ENCODE measurements at places on chromosomes 11 and 22.
A peak's percentile ranks its signal among the peaks of the same experiment; 100 is the strongest.

- DNase-seq, result no peak
These were observed 83.3 kb upstream of the ALKBH3 start for GRCh38 chr11:43797337-43797736.

DNA sequence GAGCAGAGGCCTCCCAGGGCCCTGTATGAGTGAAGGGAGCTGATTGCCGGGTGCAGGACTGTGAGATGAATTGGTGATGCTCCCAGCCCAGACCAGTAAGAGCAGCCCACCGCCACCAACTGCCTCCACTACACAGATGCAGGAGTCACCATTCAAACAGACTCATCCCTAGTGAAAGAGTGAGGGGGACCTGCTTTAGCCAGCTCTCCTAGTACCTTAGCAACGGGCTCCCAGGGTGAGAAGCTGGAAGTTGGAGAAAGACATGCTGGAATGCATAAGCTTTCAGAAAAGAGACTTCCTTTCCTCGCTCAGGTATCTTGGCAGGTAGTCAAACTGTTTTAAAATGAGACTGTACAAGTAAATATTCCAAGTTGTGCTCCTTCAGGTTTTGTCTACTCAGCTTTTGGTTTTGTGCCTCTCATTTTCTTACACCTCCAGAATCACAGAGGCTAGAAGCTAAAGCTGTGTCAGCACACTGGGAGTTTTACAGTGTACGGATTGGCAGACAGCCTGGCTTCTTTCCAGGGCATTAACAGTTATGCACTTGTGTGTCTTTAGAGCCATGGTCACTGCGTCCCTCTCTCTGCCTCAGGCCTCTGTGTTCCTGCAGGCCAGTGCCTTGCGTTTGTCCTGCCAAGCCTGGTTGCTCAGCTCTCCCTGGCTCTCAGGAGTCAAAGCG lies 146.2 kb downstream of the ATXN10 start:
- no peak for DNase-seq

DNA sequence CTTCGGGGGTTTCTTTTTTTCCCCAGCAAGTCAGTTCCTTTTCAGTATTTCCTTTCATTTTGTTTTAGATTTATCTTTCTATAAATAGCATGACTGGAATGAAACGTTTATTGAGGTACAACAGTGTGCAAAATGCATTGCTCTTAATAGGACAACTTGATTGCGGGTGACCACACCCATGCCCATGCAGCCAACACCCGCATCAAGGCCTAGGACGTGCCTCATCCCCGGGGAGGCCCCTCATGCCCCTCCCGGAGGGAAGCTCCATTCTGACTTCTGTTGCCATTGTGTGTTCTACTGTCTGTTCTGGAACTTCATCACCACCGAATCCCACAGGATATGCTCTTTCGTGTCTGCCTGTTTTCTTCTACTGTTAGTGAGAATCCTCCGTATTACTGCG lies 82.2 kb downstream of the RPS6KA4 start:
- no peak for DNase-seq

GRCh38 chr11:131942878-131943277 lies 572.5 kb downstream of the NTM start:
- no peak for DNase-seq

GRCh38 chr11:80815752-80816453 lies 1375.1 kb upstream of the TENM4 start:
- DNase-seq, result no peak

GRCh38 chr11:47378010-47378835 lies at the start of gene SPI1:
Gene SPI1 (minus strand): TSS chr11:47378547. CDS start chr11:47378353, 194 bp downstream.
- no peak for DNase-seq

- DNase-seq, result no peak
These were observed 234.1 kb downstream of the KIRREL3 start for GRCh38 chr11:126766440-126766839.

GRCh38 chr11:30786256-30787110 lies 200.3 kb upstream of the MPPED2 start:
- no peak for DNase-seq

DNA sequence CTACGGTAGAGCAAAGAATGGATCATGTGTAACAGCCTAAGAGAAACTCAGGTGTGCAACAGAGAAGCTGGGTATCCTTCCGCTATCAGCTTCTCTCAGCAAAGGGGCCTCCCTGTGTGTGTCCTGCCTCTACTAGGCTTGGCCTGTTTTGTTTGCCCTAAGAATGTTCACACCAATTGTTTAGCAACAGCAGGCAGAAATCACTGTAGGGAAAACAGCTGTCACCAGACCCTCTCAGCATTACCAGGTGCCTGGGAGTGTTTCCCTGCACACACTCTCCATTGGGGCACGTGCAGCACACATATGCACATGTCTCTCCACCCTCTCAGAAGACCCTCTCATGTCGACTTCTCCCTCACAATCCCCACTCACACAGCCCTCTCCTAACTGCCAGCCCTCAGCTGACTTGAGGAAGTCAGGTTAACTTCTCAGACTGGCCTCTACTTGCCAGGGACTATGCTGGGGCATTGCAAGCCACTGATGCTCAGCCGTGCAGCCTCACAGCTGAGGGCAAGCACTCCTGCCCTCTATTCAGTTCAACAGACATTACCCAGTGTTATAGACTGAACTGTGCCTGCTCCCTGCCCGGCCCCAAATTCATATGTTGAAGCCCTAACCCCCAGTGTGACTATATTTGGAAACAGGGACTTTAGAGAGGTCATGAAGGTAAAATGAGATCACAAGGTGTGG lies 97.6 kb downstream of the TRIM29 start:
- no peak for DNase-seq

- no peak for DNase-seq
These were observed 1.1 kb downstream of the CAVIN3 start for GRCh38 chr11:6319001-6319703.

DNA sequence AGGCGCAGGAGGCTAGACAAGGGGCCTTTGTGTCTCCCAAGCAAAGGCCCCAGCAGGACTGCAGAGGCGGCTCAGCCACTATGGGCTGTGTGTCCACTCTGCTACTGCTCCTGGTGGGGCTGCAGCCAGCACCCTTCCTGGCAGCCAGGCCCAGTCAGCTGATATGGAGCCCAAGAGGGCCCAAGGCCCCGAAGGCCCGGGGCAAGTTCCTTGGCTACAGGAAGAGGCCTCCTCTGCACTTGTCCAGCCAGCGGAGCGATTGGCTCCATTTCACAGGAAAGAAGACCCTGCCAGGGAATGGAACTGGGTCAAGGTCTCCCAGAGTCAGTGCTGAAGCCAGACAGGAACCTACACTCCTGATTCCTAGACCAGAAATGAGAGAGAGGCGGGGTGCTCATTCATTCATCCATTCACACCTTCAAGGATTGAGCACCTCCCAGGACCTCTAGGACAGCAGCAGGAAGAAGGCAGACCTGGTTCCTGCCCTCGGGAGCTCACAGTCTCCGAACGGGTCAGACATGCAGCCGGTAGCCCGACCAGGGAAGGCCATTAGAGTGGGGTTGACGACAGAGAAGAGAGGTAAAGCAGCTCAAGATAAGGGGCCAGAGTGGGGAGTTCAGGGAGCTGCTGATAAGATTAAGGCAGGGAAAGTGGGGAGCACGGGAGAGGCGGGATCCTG lies 811 bp upstream of the P2RY2 start:
- no peak for DNase-seq

DNA sequence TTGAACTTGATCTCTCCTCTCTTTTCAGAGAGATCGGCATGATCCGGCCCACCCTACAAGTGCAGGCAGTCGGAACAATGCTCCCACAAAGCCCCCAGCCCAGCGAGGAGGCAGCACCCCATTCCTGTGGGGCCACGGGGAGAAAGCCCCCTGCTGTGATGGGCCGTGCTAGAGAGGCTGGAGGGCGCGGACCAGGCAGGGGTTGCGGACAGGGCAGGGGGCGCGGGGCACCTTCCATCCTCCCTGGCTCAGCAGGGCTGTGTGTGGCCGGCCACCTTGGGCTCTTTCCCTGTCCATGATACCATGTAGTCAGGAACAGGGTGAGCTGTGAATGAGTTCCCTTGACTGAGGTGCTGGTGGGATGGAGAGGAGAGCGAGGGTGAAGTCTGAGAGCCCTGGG lies 379.8 kb downstream of the BRD1 start:
- DNase-seq, result no peak

DNA sequence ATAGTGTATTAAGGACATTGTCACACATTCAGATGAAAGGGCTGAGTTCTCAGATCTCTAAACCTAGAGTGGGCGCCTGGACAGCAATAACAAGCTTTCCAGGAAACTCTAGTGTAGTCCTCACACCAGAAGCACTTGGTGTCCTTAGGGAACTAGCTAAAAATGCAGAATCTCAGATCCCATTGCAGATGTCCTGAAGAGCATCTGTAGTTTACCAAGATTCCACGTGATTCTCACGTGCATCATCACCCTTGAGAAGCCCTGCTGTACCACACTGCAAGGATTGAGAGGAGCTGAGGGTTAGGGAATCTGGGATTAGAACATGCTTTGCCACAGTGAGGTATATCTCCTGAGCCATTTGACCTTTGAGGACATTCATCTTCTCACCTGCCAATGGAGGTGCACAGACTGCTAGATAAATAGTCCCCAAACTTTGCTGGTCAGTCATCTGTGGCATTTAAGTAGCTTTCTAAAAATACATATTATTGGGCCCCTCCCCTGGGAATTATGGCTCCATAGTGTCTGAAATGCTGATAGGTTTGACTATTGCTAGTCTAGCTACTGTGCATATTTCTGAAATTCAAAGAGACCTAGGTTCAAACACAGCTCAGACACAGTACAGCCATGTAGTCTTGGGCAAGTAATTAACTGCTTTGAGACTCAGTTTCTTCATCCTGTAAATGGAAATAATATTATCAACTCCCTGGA lies 1068.9 kb downstream of the OPCML start:
- DNase-seq, result no peak

GRCh38 chr11:25065746-25066145 lies 568.9 kb downstream of the LUZP2 start:
- no peak for DNase-seq

DNA sequence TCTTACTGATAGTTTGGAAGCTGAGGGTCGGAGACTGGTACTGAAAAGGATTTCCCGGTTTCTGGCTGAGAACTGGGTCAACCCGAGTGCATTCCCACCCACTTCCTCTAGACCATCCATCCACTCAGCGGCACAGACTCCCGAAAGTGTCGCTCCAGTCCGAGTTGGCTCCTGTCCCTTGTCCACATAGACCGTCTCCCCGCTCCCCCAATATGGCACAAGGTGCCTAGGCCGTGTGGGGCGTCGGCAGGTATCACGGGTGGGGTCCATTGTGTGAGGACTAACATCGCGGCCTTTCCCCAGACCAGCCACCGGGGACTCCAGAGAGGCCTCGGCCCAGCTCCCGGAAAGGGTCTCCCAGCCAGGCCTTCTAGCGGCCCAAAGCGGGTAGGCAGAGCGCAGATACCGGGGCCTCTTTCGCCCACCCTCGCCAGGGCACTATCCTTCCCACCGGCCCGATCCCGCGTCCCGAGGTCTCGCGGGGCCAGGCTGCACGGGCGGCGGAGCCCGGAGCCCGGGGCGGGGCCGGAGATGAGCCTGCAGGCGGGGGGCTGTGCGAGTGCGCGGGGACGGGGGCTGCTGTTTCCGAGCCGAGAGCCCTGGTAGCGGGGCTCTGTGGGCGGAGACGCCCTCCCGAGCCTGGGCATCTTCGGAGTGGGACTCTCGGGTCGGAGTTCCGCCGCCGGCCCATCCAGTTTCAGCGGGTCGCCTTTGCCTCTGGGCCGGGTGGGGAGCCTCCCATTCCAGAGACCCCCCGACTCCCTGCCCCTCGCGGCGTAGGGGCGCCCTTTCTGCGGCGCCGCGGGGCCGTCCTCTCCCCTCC lies 21.1 kb downstream of the SERPINH1 start:
- peak; percentile 66 for DNase-seq

GRCh38 chr11:19895776-19896175 lies 183.1 kb downstream of the NAV2 start:
- no peak for DNase-seq

DNA sequence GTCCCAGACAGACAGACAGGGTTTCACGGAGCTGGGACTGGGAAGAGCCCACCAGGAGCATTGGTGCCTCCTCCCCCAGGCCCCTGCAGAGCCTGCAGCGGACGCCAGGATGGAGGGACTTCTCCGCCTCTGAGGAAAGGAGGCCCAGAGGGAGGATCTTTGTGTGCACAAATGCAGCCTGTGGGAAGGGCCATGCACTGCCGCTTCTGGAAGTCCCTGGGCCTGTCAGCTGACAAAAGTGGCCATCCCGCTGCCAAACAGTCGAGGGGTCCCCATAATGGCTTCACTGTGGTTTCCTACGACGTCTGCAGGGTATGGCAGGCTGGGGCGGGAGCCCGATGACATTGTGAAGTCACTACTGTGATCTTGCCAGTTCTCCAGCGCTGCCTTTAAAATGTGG lies 73.8 kb downstream of the TP53I11 start:
- no peak for DNase-seq

DNA sequence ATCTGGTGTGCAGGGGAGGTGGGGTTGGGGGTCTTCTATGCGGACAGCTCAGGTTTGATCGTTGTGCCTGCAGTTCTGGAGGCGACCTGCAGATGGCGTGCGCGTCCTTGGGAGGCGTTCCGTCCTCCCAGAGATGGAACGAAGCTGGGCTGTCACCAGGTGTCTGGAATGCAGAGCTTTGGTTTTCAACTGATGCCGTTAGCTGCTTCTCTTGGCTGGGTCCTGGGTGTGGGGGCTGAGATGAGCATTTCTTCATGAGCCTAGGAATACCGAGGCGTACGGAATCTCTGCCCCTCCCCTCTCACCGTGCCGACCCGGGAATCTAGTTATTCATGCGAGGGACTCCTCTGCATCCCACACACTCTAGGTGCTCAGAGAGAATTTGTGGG lies 98.6 kb downstream of the CEP164 start:
- DNase-seq, result peak; percentile 70

GRCh38 chr22:39534591-39535356 lies 2.2 kb upstream of the RPS19BP1 start:
- peak; percentile 82 for DNase-seq

- DNase-seq, result no peak
These were observed 47.7 kb upstream of the DBX1 start for GRCh38 chr11:20207781-20208621.

GRCh38 chr11:72228844-72229231 lies 4.3 kb downstream of the INPPL1 start:
- DNase-seq, result no peak

DNA sequence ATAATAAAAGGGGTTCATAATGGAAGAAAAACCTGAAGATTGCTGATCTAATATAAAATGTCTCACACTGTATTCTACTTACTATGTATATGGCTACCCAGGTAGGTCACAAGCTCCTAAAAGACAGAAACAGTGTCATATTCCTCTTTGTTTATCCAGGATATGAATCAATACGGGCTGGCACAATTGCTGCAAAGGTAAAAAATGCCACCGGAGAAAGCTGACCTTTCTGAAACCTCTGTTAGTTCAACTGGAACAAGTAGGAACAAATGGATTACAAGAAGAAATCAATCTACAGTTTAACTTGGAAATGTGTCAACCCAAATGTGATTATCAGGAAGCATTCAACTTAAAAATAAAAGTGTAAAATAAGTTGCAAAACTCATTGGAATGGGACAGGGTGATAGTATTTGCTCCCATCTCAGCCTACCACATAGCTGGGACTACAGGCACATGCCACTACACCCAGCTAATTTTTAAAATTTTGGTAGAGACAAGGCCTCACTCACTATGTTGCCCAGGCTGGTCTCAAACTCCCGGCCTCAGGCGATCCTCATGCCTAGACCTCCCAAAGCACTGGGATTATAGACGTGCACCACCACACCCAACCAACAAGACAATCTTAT lies 27.6 kb downstream of the SLC35F2 start:
- DNase-seq, result no peak

- no peak for DNase-seq
These were observed 26.8 kb downstream of the TENM4 start for GRCh38 chr11:79414041-79414440.

- DNase-seq, result no peak
These were observed 6.2 kb upstream of the TLCD5 start for GRCh38 chr11:120318906-120319305.

GRCh38 chr11:15258433-15259165 lies 143.9 kb downstream of the INSC start:
- no peak for DNase-seq
